GM23248 (cell line): ENCODE measurements at places on chromosomes 5 and 9. TPM values are rescaled to one million over a fixed set of nuclear protein-coding genes. Genes with fewer than 3 reads are reported as not detected.

GRCh38 chr9:101731429-101731828, 7.0 kb downstream of the GRIN3A start:
- no peak for DNase-seq

GRCh38 chr5:53406630-53407316, 73.7 kb upstream of the FST start:
- peak; percentile 91 for DNase-seq

Gene TMEM141
- polyA plus RNA-seq: 59.4 and 61.8 TPM in 2 replicates

Gene LPAR1
- polyA plus RNA-seq: 40.1 and 45.7 TPM in 2 replicates

DNA sequence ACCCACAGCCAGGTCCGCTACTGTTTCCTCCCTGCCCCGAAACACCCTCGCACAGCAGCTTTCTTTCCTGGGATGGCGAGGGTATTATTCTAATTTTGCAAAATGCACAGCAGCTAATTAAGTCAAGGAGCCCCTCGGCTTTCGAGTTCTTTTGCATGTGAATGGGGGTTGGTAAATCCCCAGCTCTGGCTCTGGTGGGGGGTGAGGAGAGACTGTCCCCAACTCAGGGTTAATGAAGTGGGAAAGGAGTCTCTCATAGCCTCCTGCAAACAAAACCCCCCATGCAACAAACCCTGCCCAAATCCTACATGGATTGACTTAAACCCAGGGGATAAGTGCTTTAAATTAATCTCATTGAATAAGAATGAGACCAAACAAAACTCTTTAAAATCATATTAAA, 8.8 kb downstream of the BARHL1 start:
- no peak for DNase-seq

DNA sequence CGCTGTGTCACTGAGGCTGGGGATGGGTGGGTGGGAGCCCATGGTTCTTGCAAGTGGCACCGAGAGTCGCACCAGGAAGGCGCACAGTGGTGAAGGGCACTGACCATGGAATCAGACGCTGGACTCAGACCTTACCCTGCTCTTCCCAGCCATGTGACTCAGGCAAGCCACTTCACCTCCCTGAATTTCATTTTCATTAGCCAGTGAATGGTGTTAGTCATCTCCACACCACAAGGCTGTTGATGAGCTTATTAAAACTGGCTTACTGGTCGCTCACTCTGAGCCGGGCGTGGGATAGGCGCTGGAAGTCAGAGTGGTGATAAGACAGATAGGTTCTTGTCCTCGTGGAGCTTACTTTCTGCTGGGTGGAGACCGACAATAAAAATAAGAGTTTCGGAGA, 25.1 kb downstream of the FGF18 start:
- peak; percentile 65 for DNase-seq

- DNase-seq: no peak
Observed at GRCh38 chr5:180364306-180364856, 11.2 kb upstream of the GFPT2 start.

Gene SIT1
- polyA plus RNA-seq: 0.58 TPM in 1 of 2 replicates, not detected in the other

Gene NUTM2G
- polyA plus RNA-seq: 0.06 TPM in 1 of 2 replicates, not detected in the other

Gene KCNMB1
- polyA plus RNA-seq: not detected in 2 replicates

- DNase-seq: no peak
Observed at GRCh38 chr5:125293726-125294125, 547.3 kb upstream of the ZNF608 start.

DNA sequence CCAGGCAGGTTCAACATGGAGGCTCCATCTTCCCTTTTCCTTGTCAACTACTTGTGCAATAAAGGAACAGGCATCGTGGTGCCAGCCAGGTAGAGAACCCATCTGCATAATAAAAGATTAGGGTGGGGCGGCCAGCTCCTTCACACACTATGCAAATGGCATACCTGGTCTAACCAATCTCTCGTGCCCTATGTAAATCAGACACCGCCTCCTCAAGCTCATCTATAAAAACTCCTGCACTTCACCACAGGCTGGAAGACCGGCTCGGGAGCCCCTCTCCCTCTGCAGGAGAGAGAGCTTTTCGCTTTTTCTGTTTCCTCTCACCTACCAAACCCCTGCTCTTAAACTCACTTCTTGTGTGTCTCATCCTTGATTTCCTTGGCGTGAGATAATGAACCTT, 244.3 kb upstream of the PUM3 start:
- no peak for DNase-seq

DNA sequence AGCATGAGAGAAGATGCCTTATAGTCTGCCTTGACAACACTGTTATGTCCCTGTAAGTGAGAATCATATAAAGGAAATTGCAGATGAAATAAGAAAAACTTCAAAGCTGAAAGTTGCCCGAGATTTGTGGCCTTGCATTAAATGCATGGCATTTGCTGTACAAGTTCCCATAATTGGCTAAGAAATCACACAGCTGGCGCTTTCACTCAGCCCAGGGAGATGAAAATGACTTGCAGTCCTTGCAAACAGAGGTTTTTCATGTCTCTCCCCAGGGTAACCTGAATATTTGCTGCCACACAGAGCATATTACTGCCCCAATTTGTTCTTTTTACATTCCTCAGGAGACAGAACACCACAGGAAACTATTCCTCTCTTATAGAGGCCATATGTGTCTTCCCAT, 174.8 kb downstream of the FAM114A2 start:
- DNase-seq: no peak

- DNase-seq: no peak
Observed at GRCh38 chr5:136022965-136023364, 5.8 kb upstream of the TGFBI start.

Gene PDGFRB
- polyA plus RNA-seq: 155 and 163 TPM in 2 replicates

GRCh38 chr5:130141659-130142320, 237.5 kb downstream of the CHSY3 start:
- DNase-seq: peak; percentile 55

DNA sequence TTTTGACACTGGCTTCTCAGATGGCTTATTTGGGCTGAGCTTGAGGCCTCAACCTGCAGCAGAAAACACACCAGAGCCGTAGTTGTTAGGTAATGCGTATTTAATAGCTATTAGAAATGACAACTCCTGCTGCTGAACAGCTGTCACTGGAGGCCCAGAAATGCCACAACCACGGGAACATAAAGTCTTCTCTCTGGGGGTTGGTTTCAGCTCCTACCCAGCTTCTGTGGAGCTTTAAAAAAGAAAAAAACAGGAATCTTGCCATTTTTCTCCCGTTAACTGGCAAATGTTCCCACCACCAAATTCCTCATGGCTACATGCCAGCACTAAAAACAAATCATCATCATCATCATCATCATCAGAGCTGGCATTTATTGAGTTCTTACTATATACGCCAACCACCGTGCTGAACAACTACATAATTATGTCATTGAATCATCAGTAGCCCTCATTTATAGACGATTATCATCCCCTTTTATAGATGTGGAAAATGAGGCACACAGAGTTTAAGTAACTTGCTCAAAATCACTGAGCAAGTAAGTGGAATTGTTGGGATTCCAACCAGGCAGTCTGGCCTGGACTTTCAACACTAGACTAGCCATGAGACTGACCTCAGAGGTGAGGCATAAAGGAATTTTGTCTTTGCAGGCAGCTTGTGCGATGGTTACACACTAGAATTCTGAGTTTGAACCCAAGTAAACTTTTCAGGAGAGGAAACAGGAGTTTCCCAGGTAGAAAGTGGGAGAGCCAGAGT, 185.3 kb upstream of the WWC1 start:
- DNase-seq: peak; percentile 81

Gene STARD4
- polyA plus RNA-seq: 21.1 and 24.4 TPM in 2 replicates

Gene ECM2
- polyA plus RNA-seq: 2.4 and 2.8 TPM in 2 replicates

Gene PAEP
- polyA plus RNA-seq: not detected in 2 replicates

Gene PNPLA7
- 0.44 and 0.59 TPM in 2 replicates for polyA plus RNA-seq

DNA sequence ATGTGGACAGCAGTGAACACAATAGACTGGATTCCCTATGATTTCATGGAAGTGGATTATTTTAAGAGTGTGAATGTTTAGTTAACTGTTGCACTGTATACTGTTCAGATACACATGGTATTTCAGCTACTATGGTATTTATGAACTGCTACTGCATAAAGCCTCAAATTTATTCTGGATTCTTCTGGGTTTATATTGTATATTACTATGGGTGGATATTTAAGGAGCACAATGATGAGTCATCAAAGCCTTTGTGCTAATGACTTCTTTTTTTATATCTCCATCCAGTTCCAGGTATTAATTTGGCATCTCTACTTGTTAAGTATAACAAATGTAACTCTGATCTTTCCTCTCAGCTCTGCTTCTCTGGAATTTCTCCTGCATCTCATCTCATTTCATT, 6.8 kb downstream of the KDM4C start:
- peak; percentile 29 for DNase-seq

DNA sequence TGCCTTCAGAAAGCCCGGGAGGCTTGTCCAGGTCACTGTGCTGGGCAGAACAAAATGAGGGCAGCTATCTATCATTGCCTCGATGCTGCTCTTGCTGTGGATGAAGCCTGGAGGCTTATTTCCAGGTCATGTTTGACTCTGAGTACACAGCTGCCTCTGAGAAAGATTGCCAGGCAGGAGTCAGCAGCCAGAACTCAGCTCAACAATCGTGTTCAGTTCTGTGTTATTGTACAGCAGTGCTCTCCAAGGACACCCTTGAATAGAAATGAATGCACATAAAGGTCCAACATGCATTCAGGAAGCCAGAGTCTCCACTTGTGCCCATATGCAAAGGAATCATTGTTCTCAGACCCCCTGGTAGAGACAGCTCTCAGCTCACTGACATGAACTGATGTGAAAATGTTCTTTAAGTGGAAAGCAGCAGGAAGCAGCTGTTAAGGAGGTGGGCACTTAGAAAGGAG, 61.7 kb upstream of the ZFR start:
- peak; percentile 53 for DNase-seq

GRCh38 chr9:97366889-97367288, 45.0 kb upstream of the TDRD7 start:
- no peak for DNase-seq

Gene CMYA5
- 0.36 and 0.37 TPM in 2 replicates for polyA plus RNA-seq

DNA sequence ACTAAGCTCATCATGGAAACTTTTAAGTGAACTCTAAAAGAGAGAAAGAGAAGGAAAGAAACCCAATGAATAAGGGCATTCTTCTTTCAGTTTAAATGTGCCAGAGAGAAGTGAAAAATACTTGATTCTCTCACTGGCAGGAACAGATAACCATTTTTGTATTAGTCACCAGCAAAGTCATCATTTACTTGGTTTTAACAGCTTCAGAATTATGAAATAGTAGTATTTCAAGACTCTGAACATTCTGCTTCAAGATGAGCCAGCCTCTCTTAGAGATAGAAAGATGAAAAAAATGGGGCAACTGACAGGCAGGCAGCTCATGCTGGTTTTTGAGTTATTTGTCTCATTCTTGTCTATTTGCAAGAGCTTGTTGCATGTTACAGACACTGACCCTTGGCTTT, 103.5 kb downstream of the GCNT1 start:
- peak; percentile 90 for DNase-seq

DNA sequence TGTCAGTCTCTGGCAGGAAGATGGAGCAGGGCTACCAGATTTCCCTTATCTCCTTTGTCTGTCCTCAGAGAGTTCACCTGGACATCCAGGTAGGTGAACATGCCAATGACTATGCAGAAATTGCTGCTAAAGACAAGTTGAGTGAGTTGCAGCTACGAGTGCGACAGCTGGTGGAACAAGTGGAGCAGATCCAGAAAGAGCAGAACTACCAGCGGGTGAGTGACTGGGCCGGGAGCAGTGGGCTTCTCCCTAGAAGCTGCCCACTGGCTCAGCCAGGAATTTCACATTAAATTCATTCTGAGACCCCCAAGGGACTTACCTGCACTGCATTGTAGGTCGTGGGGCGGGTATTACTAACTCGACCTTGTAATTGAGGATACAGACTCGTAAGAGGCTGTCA, 2.1 kb downstream of the TMED9 start:
- DNase-seq: no peak

Gene PCAT7
- not detected in 2 replicates for polyA plus RNA-seq

- no peak for DNase-seq
Observed at GRCh38 chr5:105619725-105620124, 2051.0 kb downstream of the EFNA5 start.
